ENCODE measurements at places on chromosomes 7 and 10.

DNA sequence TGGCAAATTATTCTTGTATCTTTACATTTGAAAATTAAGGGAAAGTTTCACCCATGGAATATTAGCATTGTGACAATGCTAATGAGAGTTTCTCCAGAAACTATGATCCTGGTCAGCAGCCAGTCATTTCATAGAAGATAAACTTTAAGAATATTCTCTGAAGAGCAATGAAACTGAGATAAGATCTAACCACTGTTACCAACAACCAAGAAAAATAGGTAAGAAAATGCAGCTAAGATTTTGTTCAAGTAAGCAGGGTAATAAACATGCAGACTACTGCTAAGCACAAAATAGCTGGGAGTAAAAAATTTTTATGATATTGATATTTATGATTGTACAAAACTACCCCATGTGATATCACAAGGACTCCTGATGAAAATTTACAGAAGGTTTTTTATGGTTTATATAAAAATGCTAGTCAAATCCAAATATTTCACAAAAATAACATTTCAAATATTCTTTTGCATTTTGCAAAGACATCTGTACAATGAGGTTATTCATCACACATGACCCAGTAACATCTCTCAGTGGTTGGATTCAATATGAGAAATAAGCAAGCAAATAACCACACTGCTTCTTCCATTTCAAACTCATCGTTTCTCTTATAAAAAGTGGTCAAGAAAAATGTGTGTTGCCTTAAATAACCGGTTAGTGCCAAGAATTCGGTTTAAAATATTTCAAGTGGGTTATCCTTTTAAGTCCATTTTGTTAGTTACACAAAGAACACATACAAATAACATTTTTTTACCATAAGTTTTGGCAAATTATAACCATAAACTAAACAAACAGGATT, 251.6 kb downstream of the DIP2C start:
- no peak for DNase-seq

- DNase-seq = no peak
Observed at GRCh38 chr7:152185558-152185957, 160.1 kb downstream of the GALNT11 start.

DNA sequence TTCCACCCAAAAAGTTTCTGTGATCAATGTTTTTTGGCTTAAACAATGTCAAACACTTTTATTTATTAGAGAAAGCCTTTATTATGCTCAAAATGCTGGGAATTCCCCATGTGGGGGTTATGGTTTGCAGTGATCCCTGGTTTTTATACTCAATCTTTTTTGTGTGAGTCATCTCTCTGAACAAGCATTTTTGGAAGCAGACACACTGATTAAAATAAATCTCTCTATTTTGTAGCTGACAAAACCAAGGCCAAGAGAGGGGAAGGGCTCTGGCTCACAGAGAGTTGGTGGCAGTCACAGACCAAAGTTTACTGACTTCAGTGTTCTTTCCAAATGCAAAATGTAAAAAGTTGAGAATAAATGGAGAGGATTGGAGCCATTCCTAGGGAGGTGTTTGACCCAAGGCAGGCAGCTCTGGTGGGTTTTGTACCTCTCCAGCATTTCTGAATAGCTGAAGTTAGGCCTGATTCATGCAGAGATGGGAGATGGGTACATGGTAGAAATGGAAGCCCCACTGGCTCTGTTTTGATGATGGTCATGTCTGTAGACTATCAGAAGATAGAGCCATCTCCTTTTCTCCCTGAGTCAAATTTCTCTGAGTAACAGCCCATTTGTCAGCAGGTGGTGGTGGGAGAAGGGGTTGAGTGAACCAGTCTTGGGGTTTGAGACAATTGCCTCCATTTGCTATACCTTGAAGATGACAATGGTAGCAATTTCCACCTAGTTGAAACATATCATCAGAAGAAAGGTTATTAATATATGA, 45.4 kb upstream of the NAMPT start:
- peak; percentile 29 for DNase-seq

- DNase-seq = no peak
Observed at GRCh38 chr10:130111852-130112180, 1.2 kb upstream of the C10orf143 start.

GRCh38 chr10:86203162-86203905, 163.3 kb downstream of the GRID1 start:
- peak; percentile 29 for DNase-seq

DNA sequence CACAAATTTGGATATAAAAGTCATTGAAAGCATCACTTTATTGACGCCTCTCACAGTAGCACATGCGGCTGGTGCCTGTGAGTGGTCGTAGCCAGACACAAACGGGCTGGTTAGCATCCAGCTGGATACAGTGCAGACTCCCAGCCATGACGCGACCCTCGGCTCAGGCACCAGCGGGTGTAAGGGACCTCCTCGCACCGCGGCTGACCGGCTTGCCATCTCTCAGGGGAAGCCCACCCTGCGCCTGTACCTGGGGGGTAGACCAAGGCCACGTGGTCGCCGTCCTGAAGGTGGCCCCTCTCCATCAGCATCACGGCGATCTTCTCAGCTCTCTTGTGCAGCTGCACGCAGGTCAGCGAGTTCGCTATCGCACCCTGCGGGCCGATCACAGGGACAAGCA, 213.8 kb downstream of the ZMYND11 start:
- no peak for DNase-seq

DNA sequence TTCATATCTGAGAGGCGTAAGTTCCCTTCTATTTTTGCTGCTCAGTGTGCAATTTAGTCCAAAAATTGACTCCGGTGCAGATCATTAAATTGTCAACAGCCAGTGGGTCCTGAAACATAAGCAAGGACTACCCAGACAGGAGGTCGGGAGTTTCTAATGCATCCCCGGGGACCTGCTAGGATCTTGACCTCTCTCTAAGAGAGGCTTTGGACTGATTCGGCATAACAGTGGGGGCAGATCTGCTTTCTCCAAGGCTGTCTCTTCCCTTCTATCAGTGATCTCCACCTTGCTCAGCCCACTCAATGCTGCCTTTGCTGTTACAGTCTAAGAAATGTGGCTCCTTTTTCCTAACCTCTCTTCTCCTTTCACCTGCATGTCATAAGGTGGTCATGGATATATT, 199.1 kb upstream of the NRP1 start:
- DNase-seq = no peak

- DNase-seq = no peak
Observed at GRCh38 chr7:50646069-50646468, 80.9 kb upstream of the DDC start.
